Purkinje cell (primary cell): ENCODE measurements at places on chromosomes 2 and 18. TPM values are rescaled to one million over a fixed set of nuclear protein-coding genes. Genes with fewer than 3 reads are reported as not detected.

FOXD4L1 gene
- not detected in 2 replicates for polyA plus RNA-seq

FHOD3 gene
- 17.2 and 25.6 TPM in 2 replicates for polyA plus RNA-seq

LAPTM4A gene
- polyA plus RNA-seq, result 31.0 and 32.7 TPM in 2 replicates

FAM161A gene
- polyA plus RNA-seq, result 3.0 TPM in 2 replicates

DSC2 gene
- polyA plus RNA-seq, result 0.06 and 0.08 TPM in 2 replicates

CYBRD1 gene
- polyA plus RNA-seq, result 5.1 and 7.9 TPM in 2 replicates

CFAP53 gene
- polyA plus RNA-seq, result 1.6 and 1.9 TPM in 2 replicates

TGFA gene
- polyA plus RNA-seq, result 0.55 and 3.7 TPM in 2 replicates

SOWAHC gene
- 0.43 and 0.74 TPM in 2 replicates for polyA plus RNA-seq

DNPEP gene
- 14.2 and 14.7 TPM in 2 replicates for polyA plus RNA-seq

TIGD1 gene
- 0.28 and 0.84 TPM in 2 replicates for polyA plus RNA-seq

KCNJ13 gene
- polyA plus RNA-seq, result 1.1 and 4.3 TPM in 2 replicates

TMX3 gene
- polyA plus RNA-seq, result 64.2 and 76.2 TPM in 2 replicates

RRM2 gene
- 0.07 TPM in 1 of 2 replicates, not detected in the other for polyA plus RNA-seq

CPO gene
- 0.20 TPM in 1 of 2 replicates, not detected in the other for polyA plus RNA-seq

SLC9A4 gene
- 0.11 and 0.15 TPM in 2 replicates for polyA plus RNA-seq

KCNIP3 gene
- polyA plus RNA-seq, result 4.2 TPM in 1 of 2 replicates, not detected in the other

PROKR1 gene
- not detected in 2 replicates for polyA plus RNA-seq

POTEJ gene
- 0.16 TPM in 1 of 2 replicates, not detected in the other for polyA plus RNA-seq

STK17B gene
- polyA plus RNA-seq, result 246 and 248 TPM in 2 replicates

LIMS3 gene
- not detected in 2 replicates for polyA plus RNA-seq

GALNT14 gene
- 18.8 TPM in 1 of 2 replicates, not detected in the other for polyA plus RNA-seq

CYTIP gene
- not detected in 2 replicates for polyA plus RNA-seq

RFTN2 gene
- 13.5 and 21.6 TPM in 2 replicates for polyA plus RNA-seq

RNF149 gene
- 48.4 and 50.1 TPM in 2 replicates for polyA plus RNA-seq

TTN gene
- 0.17 and 0.55 TPM in 2 replicates for polyA plus RNA-seq

CD8B gene
- polyA plus RNA-seq, result not detected in 2 replicates

SLC8A1 gene
- 368 and 388 TPM in 2 replicates for polyA plus RNA-seq

SS18 gene
- 7.4 and 13.7 TPM in 2 replicates for polyA plus RNA-seq

SERPINB13 gene
- polyA plus RNA-seq, result not detected in 2 replicates

ZSWIM2 gene
- not detected in 2 replicates for polyA plus RNA-seq

KCNE4 gene
- not detected in 2 replicates for polyA plus RNA-seq

CAPN10 gene
- 0.90 and 1.5 TPM in 2 replicates for polyA plus RNA-seq

VIL1 gene
- polyA plus RNA-seq, result not detected in 2 replicates

CHRNA1 gene
- polyA plus RNA-seq, result 2.0 TPM in 1 of 2 replicates, not detected in the other

LDLRAD4 gene
- polyA plus RNA-seq, result 8.9 and 9.1 TPM in 2 replicates

ARPC2 gene
- 196 and 197 TPM in 2 replicates for polyA plus RNA-seq

ARL6IP6 gene
- 5.6 and 8.9 TPM in 2 replicates for polyA plus RNA-seq

UGT1A5 gene
- not detected in 2 replicates for polyA plus RNA-seq

CFC1 gene
- 0.39 and 0.85 TPM in 2 replicates for polyA plus RNA-seq

CD207 gene
- polyA plus RNA-seq, result not detected in 2 replicates

HOXD10 gene
- polyA plus RNA-seq, result not detected in 2 replicates

PHLPP1 gene
- polyA plus RNA-seq, result 25.8 and 26.8 TPM in 2 replicates

KCNF1 gene
- polyA plus RNA-seq, result 0.24 and 3.4 TPM in 2 replicates

SMAD7 gene
- 0.42 and 2.0 TPM in 2 replicates for polyA plus RNA-seq

ABCG5 gene
- polyA plus RNA-seq, result 0.48 and 1.3 TPM in 2 replicates
